Hematopoietic multipotent progenitor cell treated with erythropoietin and hydrocortisone succinate and interleukin-3 and kit ligand, for 8 days (in vitro differentiated cells): ENCODE measurements at places on chromosomes 4 and X.
A peak's percentile ranks its signal among the peaks of the same experiment; 100 is the strongest.

- DNase-seq: no peak
Observed at GRCh38 chr4:102402223-102402622, 56.9 kb upstream of the SLC39A8 start.

- no peak for DNase-seq
Observed at GRCh38 chr4:42440083-42440482, 42.8 kb downstream of the SHISA3 start.

DNA sequence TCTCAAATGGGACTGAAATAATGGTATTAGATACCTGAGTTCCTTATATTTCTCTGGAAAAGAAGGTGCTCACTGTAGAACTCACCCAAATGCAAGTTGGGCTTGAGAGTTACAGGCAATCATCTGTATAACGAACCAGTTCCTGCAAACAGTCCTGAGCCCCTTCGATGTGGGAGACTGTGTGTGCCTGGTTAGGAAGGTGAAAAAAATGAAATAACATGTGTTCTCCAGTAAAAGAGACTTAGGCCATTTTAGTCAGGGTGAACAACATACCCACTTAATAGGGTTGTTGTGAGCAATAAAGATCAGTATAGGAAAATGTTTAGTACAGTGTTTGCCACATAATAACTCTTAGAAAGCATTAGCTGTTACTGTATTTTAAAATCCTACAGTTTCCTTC, 23.4 kb downstream of the STIM2 start:
- DNase-seq: no peak

DNA sequence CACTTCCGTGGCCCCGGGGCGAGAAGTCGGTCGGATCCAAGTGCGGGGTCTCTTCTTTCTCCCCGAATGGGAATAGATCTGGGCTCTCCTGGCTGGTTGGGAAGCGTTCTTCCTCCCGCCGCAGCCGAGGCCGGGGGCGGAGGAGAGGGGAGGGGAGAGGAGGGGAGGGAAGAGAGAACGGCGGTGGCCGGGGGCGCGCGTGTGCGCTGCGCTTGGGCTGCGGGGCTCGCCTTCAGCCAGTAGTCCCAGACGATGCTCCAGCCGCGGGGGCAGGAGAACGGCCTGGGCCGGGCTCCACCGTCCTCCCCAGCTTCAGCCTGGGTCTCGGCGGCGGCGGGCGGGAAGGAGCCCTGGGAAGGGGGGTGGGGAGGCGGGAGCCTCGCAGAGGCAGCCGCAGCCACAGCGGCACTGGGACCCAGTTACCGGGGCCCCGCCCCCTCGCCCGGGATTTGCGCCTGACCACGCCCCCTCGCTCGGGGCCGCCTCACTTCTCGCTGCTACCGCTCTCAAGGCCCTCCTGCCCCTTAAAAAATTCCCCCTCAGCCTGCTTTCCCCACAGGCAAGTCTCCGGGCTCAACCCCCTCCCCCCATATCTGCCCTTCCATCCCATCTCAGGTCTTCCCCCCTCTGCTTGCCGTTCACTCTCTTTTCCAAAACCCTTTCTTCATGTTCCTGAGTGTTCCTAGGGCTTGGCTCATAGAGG, at the start of gene FGD1:
Gene FGD1 (minus strand): TSS at position 421 of the 703 bp plus-strand sequence. CDS start 802 bp downstream, outside the sequence.
- DNase-seq: no peak

- no peak for DNase-seq
Observed at GRCh38 chr4:153212736-153213135, 8.5 kb downstream of the TRIM2 start.

DNA sequence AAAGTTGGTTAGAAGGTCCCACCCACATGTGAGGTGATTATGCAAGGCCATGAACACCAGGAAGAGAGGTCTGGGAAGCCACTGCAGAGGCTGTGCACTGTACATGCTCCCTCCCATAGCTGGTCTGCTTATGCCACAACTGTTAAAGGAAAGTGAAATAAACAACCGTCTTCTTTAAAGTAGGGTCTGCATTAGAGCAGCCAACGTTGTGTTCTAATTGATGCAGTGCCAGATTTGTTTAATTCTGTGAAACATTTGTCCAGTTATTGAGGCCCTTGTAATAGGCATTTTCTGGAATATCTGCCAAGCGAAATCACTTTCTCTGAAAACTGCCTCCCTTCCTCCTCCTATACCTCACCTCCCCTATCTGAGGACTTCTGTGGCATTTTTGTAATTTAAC, 224.0 kb upstream of the LNX1 start:
- DNase-seq: no peak

DNA sequence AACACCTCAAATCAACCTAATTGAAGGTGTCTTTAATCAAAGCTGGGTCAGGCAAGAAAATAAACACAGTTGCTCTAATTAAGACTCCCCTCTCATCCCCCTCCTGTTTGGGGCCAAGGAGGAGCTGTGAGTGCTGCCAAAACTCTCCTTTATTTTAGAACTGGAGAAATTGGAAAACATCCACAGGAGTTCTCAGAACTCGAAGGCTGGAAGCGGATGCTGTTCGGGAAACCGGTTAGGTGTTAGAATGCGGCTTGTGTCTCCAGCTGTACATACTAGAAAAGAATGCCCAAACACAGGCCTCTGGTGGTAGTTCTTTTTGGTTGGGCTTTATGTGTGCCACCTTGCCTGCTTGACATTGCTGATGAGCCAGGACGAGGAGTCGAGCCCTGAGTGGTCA, 118.2 kb downstream of the GPR143 start:
- DNase-seq: no peak

DNA sequence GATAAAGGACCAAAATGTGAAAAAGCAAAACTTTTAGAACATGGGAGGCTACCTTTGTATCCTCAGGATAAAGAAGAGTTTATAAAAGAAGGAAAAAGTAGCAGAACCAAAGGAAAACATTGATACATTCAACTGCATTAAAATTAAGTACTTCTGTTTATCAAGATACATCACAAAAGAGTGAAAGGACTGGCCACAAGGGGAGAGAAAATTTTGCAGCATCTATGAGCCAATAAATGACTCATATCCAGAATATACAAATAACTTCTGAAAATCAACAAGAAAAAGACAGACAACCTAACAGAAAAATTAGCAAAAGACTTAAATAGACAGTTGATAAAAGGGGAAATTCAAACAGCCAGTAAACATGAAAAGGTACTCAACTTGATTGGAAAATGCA, 177.1 kb downstream of the RBMX2 start:
- no peak for DNase-seq

GRCh38 chr4:102322736-102323135, 22.5 kb downstream of the SLC39A8 start:
- DNase-seq: no peak

GRCh38 chr4:81469781-81470455, 1.8 kb downstream of the RASGEF1B start:
- DNase-seq: no peak

- no peak for DNase-seq
Observed at GRCh38 chrX:115592997-115593734, 32.2 kb downstream of the PLS3 start.

DNA sequence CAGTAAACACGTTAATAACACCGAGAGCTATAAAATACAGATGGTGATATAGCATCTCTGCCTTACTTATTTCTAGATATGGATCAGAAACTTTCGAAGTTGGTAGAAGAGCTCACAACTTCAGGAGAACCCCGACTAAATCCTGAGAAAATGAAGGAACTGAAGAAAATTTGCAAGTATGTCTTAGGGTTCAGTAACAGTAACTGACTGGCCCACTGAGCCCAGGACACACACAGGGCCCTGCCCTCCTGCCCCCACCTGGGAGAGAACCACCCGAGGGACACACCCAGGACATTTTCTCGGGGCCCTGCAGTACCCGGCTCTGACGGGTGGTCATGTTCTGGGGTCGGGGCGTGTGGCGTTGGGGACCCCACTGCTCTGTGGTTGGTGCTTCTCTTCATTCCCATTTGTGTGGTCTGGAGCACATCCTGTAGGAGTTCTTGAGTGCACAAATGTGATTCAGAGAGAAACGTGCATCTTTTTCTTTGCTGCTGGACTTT, 1.1 kb downstream of the UVSSA start:
- DNase-seq: peak; percentile 10

DNA sequence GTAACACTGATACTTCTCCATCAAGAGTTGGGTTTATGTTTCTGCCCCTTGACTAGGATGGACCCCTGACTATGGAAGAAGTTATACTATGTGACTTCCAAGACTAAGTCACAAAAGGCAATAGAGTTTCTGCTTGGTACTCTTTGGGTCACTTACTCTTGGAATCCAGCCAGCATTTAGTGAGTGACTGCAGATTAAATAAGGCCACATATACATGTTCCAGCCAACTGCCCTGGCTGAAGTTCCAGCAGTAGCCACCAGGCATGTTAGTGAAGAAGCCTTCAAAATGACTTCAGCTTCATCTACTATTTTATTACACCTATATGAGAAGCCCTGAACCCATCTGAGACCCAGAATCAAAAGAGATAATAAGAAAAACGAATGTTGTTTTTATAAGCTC, 524.0 kb downstream of the DMD start:
- no peak for DNase-seq

DNA sequence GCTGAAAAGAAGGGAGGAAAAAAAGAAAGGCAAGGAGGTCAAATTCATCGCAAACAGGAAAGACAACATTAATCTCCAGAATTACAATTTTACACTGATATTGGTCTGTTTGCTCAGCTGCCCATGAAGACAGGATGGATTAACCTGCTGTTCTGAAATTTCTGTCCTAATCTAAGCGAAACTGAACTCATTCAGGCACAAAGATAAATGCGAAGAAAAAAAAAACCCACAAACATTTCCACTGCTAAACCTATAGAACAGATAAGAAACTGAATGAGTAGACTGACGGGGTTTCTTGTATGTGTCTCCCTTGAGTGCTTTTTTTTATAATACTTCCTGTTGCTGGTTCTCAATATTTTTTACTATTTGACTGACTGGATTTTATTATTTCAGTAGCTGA, 251.8 kb upstream of the FTHL17 start:
- peak; percentile 19 for DNase-seq

- peak; percentile 90 for DNase-seq
Observed at GRCh38 chrX:55160685-55161552, 59.2 kb upstream of the PAGE5 start.

- peak; percentile 83 for DNase-seq
Observed at GRCh38 chr4:150722908-150723362, 141.0 kb downstream of the MAB21L2 start.

DNA sequence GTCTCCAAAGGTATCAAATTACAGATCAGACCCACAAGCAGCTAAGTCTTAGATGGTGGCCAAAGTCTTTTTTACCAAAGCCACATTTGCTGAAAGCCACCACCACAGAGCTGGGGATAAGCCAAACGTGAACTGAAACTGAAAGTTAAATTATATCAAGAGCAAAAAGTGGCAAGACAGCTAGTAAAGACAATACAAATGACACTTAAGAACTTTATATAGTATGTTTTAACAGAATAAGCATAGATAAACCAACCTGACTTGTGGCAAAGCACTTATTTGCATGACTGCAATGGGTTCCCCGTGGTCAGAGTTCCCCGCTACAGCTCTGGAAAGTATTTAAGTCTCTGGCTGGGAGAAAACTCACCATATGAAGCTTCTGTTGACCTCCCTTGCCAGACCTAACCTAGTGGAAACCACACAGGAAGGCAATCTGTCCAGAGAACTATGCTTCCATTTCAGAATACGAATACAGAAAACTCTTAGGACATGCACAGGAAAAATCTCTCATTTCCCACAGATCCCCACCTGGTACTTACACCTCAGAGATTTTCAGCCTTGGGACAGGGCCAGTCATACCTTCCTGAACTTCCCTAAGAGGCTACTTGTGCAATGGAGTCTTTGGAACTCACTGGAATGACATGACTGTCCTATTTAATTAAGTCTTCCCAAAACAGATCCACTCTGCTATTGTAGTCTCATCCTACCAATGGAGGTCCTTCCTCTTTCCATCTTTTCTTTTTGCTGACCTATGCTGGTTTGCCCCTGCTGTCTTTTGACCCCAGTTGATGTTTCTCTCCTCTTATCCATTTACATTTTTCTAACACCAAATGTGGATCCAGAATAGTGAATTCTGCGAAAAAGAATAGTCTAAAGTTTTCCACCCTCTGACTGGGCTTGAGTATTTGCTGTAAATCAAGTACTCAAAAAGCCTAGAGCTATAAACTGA, 225.1 kb downstream of the NR3C2 start:
- DNase-seq: peak; percentile 33

GRCh38 chrX:47380268-47380667, 9.9 kb downstream of the ZNF157 start:
- peak; percentile 78 for DNase-seq

DNA sequence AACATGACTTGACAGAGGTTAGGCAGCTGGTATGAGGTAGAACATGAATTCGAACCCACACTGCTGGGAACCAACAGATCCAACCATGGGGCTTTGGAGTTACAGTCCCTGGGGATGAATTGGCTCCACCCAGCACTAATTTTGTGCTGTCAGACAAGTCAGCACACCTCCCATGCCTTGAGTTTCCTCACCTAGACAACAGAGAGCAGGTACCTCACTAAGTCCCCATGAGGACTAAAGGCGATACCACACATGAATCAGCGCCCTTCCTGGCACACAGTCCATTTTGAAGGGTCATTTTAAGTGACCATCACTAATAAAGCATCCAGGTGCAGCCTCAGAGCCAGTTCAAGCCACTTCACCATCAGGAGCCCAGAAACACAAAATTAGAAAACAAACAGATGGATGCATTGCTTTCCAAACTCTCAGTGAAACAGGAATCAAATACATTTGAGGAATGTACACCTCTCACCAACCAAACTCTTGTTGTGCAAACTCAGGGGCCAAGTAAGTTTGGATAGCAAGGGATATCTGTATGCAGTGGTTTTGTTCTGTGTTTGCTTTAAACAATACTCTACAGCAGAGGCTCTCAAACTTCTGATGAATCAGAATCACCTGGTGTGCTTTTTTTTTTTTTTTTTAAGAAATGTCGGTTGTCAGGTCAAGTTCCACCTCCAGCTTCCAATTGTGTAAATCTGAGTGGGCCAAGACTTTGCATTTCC, 10.1 kb downstream of the IDS start:
- DNase-seq: no peak

- peak; percentile 42 for DNase-seq
Observed at GRCh38 chr4:3868211-3869173, 102.3 kb downstream of the ADRA2C start.

GRCh38 chr4:5770051-5770450, 59.0 kb downstream of the EVC start:
- DNase-seq: no peak

DNA sequence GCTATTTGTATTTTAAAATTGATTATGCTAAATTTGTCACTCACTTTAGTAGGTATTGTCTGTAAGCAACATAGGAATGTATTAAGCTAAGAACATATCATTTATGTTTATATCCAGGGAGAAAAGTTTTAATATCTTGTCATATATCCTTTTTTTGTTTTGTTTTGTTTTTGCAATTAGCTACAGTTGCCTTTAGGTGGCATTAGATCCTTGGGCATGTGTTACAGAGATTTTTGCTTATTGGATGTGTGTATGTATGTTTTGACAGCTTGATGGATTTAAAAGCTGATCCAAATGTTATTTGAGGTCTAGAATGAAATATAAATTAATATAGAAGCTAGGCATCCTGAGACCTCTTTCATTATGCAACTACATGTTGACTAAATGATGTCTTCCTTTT, 36.1 kb upstream of the OTUD4 start:
- DNase-seq: peak; percentile 37
